ENCODE measurements at places on chromosomes 6 and 20.

DNA sequence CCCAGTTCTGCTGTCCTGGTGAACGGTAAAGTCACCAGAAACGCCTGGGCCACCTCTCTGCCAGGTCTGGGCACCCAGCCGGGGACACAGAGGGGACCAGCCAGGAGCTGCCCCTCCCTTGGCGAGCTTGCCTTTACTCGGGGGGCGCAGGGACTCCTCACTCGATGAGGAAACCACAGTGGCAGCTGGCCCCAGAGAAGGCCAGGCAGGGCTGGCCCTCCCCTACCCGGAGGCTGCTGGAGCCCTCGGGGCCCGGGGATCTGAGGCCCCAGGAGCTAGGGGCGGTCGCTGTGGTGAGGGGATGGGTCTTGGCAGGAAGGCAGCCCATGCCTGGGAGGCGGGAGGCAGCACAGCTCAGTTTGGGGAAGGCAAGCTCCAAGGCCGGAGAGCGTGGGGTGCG lies 80.4 kb upstream of the SLCO4A1 start:
- no peak for DNase-seq

GRCh38 chr6:84599991-84600390 lies 164.4 kb downstream of the TBX18 start:
- no peak for DNase-seq

GRCh38 chr20:58480551-58481336 lies 34.5 kb downstream of the APCDD1L start:
- no peak for DNase-seq

DNA sequence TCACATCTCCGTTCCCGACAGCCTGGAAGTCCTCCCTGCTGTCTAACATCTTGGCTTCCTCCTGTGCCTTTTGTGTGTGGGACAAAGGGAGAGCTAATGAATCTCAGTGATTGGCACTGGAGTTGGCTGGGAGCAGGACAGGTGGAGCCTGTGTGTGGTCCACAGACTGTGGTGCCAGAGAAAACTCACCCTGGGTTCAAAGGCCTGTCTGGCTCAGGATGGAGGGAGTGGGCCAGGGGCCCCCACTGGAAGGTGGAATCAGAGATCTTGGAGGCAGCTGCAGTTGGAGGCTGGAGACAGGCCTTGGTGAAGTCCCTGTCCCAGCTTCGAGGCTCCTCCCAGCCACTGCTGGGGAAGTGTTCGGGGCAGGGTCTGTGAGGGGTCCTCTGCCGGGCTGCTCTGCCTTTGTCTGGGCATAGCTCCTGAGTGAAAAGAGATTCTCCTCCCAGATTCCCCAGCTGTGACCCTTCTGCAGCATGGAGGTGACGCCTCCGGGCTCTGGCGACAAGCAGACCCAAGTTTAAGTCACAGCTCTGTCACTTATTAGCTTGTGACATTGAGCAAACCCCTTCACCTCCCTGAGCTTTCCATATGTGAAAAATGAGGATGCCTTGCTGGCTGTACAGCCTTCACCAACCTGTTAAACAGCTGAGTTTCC lies 13.9 kb upstream of the ITPR3 start:
- no peak for DNase-seq

GRCh38 chr6:166223079-166223478 lies 55.4 kb upstream of the TBXT start:
- no peak for DNase-seq

DNA sequence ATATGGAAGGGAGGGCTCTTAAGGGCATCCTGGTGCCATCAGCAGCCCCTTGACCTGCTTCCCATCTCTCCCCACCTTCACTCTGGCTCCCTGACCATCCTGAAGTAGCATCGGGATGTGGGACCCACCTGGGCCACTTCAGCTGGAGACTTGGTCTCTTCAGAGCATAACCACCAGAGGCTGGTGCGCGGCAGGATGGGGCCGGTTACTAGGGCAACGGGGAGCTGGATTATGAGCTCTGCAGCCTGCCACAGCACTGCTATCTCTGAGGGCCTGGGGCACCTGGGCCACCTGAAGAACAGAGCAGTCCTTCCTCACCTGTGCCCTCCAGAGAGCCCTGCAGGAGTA lies 79.7 kb downstream of the SYNJ2 start:
- no peak for DNase-seq

DNA sequence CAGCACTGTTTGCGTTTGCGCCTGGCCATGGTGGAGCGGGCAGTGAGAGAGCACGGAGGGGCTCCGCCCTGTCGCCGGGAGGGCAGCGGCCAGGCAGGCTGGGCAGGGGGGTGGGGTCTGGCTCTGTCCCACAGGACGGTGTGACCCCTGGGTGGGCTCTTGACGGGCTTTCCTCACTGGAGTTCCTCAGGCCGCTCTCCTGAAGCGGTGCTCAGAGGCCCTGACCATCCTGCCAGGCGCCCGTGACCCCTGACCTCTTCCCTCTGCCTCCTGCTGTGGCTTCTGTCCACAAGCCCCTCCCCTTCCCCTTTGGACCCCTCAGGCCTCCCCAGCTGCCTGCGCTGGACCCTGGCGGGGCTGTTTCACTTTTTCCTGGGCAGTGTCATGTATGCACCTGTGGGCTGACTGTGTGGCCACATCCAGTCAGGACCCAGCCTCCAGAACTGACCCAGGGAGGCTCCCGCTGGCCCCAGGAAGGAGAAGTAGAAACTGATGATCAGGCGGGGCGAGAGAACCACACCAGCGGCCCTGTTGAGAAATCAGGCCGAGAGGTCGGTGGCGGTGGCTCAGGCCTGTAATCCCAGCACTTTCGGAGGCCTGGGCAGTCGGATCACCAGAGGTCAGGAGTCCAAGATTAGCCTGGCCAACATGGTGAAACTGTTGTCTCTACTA lies 1.2 kb downstream of the OGFR start:
- DNase-seq = no peak

DNA sequence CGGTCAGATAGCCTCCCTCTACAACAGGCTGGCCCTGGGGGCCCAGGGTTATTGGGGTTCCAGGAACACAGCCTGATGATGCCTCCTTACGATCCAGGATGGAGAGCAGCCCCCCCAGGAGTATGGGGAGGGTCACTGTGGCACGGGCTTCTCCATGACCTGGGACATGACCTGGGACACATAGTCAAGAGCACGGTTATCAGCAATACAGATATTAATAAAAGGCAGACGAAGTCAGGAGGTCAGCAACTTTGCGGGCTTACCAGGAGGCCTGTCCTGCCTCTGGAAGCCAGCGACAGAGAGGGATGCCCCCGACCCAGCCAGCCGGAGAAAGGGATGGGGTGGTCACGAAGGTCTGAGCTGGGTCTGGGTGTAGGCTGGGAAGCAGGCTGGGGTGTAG lies 795 bp downstream of the MMP24OS start:
- DNase-seq = no peak

- no peak for DNase-seq
Measured at GRCh38 chr6:131206463-131207251, 71.4 kb downstream of the AKAP7 start.

DNA sequence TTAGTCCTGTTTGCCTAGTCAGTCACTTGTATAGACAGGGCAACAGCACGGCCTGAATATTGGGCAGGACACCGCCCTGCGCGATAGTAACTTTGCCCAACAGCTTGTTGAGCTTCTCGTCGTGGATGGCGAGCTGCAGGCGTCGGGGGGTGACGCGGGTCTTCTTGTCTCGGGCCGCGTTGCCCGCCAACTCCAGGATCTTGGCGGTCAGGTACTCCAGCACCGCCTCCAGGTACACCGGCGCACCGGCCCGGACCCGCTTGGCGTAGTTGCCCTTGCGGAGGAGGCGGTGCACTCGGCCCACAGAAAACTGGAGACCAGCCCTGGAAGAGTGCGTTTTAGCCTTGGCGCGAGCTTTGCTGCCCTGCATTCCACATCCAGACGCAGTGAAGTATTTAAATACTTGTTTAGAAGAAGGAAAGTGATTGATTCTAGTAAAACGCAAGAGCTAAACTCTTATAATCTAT lies 92.8 kb upstream of the BTN3A2 start:
- DNase-seq = no peak

DNA sequence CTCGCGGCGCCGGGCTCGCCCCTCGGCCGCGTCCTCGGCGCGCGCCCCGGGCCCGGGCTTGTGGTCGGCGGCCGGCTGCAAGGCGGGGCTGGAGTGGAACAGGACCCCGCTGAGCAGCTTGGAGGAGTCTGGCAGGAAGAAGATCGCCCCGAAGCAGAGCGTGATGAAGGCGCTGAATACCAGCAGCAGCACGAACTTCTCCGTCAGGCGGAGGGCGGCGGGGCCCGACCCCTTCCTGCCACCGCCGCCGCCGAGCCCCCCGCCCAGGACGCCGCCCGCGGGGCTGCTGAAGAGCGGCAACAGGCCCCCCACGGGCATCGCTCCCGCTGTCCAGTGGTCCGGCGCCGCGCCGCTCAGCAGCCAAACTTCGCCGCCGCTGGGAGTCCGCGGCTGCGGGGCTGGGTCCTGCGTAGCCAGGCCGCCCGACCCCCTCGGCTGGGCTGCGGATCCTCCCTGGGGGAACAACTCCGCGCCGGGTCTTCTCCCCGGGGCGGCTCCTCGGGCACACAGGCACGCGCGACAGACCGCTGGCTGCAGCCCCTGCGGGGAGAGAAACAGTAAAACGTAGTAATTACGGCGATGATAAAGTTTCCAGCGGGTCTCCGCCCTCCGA lies 707 bp downstream of the MAN1A1 start:
- no peak for DNase-seq

DNA sequence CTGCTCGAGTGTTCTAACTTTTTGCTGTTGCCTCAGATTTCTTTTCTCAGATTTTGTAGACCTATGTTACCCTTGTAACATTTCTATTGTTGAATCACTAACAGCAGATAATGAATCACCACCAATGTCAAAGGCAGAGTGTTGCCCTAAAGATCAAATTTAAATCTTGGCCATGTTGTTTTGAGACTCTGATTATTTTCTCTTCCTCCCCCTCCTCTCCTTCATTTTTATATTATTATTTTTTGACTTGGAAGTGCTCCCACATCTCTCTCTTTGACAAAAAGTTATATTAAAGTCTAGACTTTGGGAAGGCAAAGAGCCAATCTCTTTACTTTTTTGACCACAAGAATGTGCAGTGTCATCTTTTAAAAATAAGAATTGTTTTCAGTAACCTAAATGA lies 422.7 kb downstream of the NKAIN2 start:
- no peak for DNase-seq

GRCh38 chr20:58894652-58895447 lies 42.3 kb downstream of the GNAS start:
- no peak for DNase-seq

GRCh38 chr6:149342525-149342924 lies 25.0 kb downstream of the TAB2 start:
- no peak for DNase-seq

- DNase-seq = no peak
Measured at GRCh38 chr6:73491377-73491776, 29.5 kb downstream of the EEF1A1 start.

DNA sequence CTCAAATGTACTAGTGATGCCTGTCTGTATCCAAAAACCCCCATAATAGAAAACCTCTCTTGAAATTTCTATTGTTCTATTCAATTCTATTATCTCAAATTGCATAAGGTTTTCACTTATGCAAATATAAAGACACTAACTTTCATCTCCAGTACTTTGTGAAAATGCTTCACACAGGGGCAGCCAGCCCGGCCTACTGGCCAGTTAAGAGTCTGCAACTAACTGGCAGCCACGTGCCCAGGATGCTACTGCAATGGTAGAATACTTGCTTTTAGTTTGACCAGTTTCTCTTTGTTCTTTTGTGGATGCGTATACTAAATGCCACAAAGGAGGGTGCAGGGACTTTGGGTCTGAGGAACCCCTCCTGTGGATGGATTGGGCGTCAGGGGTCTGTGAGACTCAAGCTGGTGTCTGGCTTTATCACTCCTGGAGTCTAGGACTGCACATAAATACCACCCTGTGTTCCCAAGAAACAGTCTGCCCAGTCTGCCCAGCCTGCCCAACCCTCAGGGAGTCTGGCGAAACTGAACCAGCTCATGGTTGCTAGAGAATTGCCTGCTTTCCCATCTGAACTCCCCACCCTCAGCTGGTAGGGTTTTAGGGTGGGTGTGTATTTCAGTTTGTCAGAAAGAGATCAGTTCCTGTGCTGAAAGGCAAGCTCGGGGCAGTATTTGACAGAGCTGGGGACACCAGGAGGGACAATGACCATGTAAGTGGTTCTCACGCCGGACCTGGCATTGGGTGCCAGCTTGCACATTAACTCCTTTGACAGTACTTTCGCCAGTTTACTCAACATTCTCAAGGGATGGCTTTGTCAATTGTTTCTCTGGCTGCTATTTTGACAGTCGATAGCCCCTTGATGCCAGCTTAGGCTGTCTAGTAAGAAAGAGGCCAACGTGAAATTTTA lies 558.2 kb upstream of the JAG1 start:
- no peak for DNase-seq

GRCh38 chr6:145948328-145948727 lies 15.8 kb downstream of the SHPRH start:
- DNase-seq = no peak

DNA sequence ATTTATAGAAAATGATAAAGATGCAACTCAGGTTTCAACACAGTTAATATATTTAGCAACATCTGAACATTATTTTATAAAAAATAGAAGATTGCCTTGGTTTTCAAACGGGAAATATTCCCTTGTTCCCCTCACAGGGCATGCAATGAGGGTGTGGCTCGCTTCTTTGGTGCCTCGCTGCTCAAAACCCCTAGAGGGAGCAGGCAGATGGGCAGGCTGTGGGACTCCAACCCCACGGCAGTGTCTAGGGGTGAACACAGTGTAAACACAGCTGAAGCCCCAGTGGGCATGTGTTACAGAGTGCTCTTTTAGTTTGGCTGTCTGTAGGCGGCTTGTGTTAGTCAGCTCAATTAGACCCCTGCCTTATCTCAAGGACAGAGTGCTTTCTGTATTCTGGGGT lies 560.8 kb upstream of the IMPG1 start:
- DNase-seq = no peak

- DNase-seq = no peak
Measured at GRCh38 chr6:744666-745353, 51.9 kb upstream of the EXOC2 start.

DNA sequence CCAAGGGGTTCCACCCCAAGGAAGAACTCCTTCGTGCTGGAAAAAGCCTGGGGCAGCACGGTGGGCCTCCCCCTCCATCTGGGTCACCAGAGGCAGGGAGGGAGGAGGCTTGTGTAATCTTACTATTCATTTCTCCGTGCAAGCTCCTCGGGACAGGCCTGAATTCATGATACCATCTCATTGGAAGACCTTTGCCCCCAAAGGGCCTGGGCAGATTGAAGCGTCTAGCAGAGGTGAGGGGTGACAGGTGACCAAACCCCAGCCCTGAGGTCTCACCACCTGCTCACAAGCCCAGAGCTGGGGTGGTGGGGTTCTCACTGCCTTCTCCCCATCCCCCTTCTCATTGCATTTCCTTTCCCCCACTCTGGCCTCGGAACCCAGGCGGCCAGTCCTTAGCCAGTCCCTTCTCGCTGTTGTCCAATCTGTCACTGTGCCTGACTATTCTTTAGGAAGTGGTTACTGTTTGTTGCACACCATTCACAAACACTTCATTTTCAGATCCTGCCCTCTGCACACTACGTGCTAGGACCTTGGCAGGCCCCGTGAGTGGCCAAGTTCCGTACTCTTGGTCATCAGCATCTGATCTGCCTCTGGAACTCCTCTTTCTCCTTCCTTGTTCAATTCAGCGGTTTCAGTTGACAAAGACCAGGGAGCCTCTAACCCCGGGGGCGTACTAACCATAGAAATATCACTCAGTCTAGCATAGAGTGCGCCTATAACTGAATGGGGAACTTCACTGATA lies 137.1 kb downstream of the LY86 start:
- no peak for DNase-seq

Measured in stimulated activated CD8-positive, alpha-beta memory T cell treated with anti-CD3 and anti-CD28 coated beads, Interleukin-4, amount 100 ng/mL, for 1 hour (primary cell).